NCI-H1417 (cell line): ENCODE measurements at places on chromosomes 16 and 17.

GRCh38 chr16:72500545-72500944 lies 328.6 kb upstream of the PMFBP1 start:
- no peak for DNase-seq

- DNase-seq = no peak
These were observed 257.4 kb upstream of the IRX5 start for GRCh38 chr16:54673313-54673712.

DNA sequence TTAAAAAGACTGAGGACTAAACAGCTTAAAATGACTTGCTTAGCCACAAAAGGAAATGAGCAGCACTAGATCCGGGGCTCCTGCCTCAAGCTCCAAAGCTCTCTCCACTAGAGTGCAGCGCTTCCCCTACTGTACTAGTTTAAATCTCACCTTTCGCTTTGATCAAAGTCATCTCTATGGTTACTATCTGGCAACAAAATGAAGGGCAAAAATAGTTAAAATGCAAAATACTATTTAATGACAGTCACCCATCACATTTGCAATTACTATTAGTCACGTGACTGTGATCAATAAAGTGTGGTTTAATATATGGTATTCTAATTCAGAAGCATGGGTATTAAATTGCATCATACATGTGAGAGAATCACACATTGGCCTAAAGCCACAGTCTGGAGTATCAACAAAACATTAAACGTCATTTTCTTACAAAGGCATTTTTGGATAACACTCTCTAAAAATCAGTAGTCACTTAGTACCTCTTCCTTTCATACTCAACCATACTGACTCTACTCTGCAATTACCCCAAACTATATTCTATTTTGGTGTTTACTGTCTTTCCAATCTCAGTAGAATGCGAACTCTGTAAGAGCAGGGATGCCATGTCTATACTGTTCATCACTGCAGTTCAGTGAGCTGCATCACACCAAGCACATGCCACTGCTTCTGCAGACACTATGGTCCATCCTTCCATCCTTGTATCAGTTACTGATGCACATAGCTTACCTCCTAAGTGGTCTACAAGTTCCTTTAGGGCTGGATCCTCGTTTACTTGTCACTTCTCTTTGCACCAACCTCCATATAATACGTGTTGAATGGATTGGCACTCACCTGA lies 6.2 kb downstream of the PSMD12 start:
- DNase-seq = peak; percentile 11

DNA sequence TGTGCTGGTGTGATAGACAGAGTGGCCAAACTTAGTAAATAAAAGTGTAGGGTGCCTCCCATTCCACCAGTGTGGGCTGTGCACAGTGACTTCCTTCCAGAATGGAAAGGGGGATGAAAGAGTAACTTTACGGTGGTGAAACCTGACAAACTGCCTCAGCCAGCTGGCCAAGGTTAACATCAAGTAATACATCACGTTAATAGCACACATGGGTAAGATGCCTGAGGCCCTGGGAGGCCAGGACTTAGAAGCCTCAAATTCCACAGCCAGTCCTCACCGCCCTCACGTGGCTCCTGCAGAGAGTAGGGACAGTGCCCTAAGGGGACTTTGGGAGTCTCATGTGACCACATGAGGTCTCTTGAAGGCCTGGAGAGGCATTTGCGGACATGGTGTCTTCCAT lies 14.1 kb downstream of the RMI2 start:
- DNase-seq = no peak

DNA sequence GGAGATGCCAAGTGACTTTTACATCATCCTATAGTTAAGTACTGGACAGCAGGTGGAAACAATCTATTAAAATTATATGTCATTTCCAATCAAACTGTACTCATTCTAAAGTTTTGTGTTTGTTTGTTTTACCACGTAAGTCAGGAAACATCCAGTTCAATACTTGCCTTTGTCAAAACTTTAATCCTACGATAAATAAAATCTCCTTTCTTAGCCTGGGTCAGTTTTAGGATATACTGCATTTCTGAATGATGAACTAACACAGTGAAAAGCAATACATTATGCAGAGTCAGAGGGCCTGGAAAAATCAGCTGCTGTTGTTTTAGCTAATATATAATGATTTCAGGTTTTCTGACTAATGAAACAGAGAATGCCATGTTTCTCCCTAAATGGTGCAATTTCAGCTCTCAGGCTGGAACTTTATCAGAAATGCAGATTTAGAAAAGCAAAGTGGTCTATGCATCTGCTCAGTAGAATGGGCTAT lies 756.4 kb downstream of the CDH11 start:
- DNase-seq = no peak

GRCh38 chr17:79991924-79992648 lies 43.6 kb downstream of the TBC1D16 start:
- DNase-seq = peak; percentile 73

DNA sequence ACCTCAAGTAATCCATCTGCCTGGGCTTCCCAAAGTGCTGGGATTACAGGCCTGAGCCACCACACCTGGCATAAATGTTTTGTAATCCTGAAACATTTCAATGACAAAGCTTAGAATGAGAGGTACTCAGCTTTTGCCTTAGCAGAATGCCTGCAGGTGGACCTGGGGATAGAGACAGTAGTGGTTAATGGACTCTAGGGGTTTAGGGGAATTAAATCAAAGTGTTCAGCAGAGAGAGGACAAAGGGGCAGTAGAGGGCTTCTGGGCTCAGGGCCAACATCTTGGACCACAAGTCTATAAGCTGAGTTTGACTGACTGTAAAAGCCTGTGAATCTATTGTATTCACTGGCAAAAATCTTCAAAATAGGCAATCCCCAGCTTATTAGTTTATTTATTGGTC lies 36.0 kb upstream of the MED13 start:
- no peak for DNase-seq

GRCh38 chr17:57674894-57675293 lies 70.2 kb downstream of the CCDC182 start:
- no peak for DNase-seq

DNA sequence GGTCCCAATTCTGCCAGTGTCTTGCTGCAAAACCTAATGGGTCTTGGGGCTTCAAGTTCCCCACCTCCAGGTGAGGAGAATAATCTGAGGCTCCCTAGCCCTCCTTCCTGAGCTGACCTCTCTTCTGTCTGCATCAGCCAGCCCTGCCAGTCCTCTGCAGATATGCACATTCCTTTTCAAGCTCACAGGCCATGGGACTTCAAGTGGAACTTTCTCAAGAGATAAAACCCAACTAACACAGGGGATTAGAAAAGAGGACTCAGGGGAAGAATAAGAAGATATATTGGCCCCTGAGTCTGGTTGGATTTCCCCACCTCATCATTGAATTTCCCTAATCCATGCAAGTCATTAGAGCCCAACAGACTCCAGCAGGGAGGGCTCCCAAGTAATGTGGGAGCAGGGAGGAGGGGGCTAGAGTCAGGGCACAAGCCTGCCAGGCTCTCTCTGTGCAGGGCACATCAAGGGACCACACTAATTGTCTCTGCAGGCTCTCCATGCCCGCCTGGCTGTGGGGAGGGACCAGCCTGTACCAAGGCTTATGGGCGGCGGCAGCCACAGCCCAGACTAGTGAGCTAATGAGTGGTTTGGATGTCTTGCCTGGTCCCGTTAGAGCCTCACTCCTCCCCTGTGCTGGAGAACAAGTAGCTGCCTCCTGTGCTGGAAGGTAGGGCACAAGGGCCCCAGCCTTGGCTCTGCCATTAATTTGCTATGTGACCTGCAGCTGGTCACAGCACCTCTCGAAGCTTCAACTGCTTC lies 1.2 kb downstream of the KRT14 start:
- no peak for DNase-seq

DNA sequence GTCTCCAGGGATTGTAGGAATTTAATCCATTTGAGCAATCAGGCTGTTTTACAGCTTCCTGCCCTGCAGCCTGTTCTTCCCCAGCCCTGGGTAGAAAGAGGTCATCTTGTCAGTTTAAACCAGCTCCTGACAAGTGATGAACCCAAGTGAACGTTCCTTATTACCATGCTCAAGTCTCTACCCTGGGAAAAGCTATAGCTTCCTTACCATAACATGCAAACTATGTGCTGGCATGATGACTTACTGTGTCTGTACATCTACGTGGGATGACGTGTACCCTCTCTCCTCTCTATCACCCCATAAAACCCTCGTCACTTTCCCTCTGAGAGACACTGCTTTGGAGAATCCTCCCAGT lies 452.2 kb downstream of the XYLT1 start:
- no peak for DNase-seq

DNA sequence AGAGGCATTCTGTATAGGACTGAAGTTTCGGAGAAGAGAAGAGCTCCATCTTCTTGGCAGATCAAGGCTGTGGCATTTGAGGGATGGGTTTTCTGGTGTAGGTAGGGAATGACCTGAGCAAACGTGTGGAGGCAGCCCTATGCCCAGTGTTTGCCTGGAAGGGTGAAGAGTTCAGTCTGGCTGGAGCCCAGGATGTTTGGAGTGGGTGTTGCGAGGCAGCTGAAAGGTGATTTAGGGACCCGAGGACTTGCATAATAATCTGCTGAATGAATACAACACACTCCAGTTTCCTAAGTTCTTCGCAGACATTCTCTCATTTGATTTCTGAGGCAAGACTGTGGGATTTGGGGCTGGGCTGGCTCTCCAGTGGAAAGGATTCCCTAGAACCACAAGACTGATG lies 186.2 kb downstream of the CYLD start:
- no peak for DNase-seq

DNA sequence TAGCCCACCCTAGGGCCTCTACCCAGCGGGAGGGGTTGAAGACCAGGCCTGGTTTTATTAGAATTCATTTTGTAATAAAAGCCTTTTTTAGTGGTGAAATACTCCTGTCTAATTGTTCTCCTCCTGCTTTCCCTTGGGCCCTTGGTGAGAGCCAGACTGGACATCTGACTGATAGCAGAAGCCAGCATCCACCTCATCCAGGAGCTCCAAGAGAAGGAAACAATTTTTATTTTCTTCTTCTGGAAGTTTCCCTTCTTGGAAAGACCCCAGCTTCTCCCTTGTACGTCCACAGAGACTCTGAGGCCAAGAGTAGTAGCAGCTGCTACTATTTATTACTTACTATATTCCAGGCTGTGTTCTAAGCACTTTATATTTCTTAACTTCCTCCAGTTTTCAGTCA lies 4.0 kb upstream of the PHKG2 start:
- no peak for DNase-seq

DNA sequence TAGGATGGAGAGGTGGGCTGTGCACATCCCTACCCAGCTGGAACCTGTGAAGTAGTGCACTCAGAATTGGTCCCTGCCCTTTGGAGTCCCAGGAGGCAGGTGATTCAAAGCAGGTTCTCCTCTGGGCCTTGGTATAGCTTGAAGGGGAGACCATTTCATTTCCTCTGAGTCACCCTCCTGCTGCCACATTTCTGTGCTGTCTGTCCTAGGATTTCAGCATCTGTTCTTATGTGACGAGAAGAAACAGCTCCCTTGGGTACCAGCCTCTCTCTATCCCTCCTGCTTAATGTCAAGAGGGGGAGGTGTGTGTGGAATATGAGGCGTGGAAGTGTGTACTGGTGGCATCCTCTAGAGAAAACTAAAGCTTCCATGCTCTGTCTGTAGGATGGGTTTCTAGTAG lies 5.0 kb upstream of the NFE2L1 start:
- DNase-seq = no peak

DNA sequence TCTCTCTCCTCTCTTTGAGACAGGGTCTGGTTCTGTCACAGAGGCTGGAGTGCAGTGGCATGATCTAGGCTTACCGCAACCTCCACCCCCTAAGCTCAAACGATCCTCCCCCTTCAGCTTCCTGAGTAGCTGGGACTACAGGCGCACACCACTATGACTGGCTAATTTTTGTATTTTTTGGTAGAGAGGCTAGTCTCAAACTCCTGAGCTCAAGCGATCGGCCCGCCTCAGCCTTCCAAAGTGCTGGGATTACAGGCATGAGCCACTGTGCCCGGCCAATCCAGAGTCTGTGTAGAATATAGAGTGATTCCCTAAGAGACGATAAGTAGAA lies 65.8 kb upstream of the RPH3AL start:
- no peak for DNase-seq

- DNase-seq = no peak
These were observed 29.1 kb downstream of the TUBD1 start for GRCh38 chr17:59863616-59864015.

DNA sequence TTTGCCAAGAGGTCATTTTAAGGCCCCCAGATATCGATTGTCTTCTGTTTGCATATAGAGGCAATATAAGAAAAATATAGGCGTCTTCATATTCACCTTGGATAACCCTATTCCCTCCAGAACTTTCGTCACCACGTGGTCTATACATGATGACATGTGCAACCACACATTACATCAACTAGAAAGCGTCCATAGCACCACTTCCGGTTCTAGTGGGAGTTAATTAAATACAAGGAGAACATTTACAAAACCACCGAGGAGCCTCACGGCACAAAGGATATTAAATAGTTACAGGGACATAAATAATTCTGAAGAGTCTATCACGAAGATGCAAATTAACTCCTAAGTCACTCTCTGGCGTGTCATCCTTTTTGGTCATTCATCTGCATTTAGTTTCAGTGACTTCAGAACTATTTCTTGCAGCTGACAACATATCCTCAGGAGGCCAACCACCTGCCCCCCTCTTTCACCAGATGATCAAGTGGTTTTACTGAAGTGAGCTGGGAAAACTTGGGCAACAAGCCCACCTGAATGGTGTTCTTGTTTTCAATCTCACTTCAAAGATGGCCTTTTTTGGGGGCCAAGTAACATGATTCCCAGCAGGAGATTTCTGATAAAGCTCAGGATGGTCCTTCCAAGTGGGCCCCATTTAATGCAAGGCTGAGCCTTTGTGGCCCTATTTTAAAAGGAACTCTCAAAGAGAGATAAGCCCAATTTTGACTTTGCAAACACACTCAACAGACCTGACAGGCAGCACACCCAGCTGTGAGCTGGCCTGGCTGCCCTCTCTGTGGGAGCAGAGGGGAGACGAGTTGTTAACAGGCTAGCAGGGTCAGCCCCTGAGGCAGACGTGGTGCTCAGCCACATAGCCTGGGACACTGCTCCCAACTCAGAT lies 15.3 kb downstream of the CMTM3 start:
- no peak for DNase-seq

- DNase-seq = no peak
These were observed 178.3 kb downstream of the PMP22 start for GRCh38 chr17:15086776-15087295.

- DNase-seq = no peak
These were observed 8.8 kb downstream of the SNRNP25 start for GRCh38 chr16:62283-62967.
